ENCODE measurements at places on chromosomes 6 and 20. TPM values are rescaled to one million over a fixed set of nuclear protein-coding genes. Genes with fewer than 3 reads are reported as not detected.

Gene MLN
- total RNA-seq: not detected

- H3K4me1 ChIP-seq: peaks cover 22% of the 10 kb centered on the region
- no peaks in the 10 kb centered on the region for H3K27me3 ChIP-seq
- H3K36me3 ChIP-seq: no peaks in the 10 kb centered on the region
- peak overlapping the region; percentile 34 for H3K27ac ChIP-seq
Observed at GRCh38 chr20:50259705-50260478, 69.3 kb downstream of the CEBPB start.

Gene ENPP5
- not detected for total RNA-seq

Gene ADGRF4
- not detected for total RNA-seq

- H3K4me3 ChIP-seq: no peak overlapping the region
- H3K4me1 ChIP-seq: no peaks in the 10 kb centered on the region
- H3K36me3 ChIP-seq: no peaks in the 10 kb centered on the region
- peaks cover 60% of the 10 kb centered on the region for H3K27me3 ChIP-seq
- no peak for DNase-seq
Observed at GRCh38 chr6:166655251-166655650, 28.2 kb upstream of the RPS6KA2 start.
